ENCODE measurements at places on chromosomes 5 and 9. TPM values are rescaled to one million over a fixed set of nuclear protein-coding genes. Genes with fewer than 3 reads are reported as not detected.

FCHSD1 gene
- total RNA-seq: 9.8 TPM

SPATA31E1 gene
- total RNA-seq: not detected

DMRT3 gene
- not detected for total RNA-seq

GPRIN1 gene
- 9.1 TPM for total RNA-seq

WWC1 gene
- total RNA-seq: 88.3 TPM

CYSRT1 gene
- total RNA-seq: 5.1 TPM

CDC20B gene
- 0.09 TPM for total RNA-seq
